ENCODE measurements at places on chromosomes 1 and 21. TPM values are rescaled to one million over a fixed set of nuclear protein-coding genes. Genes with fewer than 3 reads are reported as not detected.

Gene NBPF8
- total RNA-seq, result 3.9 TPM

Gene PIGV
- 5.9 TPM for total RNA-seq

Gene MAB21L3
- total RNA-seq, result not detected

Gene EEIG2
- total RNA-seq, result 6.1 TPM

Gene VSIG8
- total RNA-seq, result 0.07 TPM

Gene CFAP74
- total RNA-seq, result not detected

Gene CIART
- total RNA-seq, result 0.22 TPM

Gene OR2AK2
- total RNA-seq, result not detected

Gene CEP85
- total RNA-seq, result 12.2 TPM

Gene SYCP1
- total RNA-seq, result not detected

Gene MASP2
- 0.08 TPM for total RNA-seq

Gene NBPF6
- not detected for total RNA-seq

Gene PRAMEF33
- not detected for total RNA-seq

Gene CYP4Z1
- not detected for total RNA-seq

Gene ROR1
- total RNA-seq, result 10.7 TPM

Gene C1orf167
- total RNA-seq, result not detected

Gene RXRG
- not detected for total RNA-seq

Gene SPRR2A
- total RNA-seq, result not detected

Gene TNFSF18
- not detected for total RNA-seq

Gene LCE1A
- total RNA-seq, result not detected
